ENCODE measurements at places on chromosomes 7 and 10.

- no peak for DNase-seq
These were observed 12.8 kb upstream of the GNAT3 start for GRCh38 chr7:80524693-80525092.

DNA sequence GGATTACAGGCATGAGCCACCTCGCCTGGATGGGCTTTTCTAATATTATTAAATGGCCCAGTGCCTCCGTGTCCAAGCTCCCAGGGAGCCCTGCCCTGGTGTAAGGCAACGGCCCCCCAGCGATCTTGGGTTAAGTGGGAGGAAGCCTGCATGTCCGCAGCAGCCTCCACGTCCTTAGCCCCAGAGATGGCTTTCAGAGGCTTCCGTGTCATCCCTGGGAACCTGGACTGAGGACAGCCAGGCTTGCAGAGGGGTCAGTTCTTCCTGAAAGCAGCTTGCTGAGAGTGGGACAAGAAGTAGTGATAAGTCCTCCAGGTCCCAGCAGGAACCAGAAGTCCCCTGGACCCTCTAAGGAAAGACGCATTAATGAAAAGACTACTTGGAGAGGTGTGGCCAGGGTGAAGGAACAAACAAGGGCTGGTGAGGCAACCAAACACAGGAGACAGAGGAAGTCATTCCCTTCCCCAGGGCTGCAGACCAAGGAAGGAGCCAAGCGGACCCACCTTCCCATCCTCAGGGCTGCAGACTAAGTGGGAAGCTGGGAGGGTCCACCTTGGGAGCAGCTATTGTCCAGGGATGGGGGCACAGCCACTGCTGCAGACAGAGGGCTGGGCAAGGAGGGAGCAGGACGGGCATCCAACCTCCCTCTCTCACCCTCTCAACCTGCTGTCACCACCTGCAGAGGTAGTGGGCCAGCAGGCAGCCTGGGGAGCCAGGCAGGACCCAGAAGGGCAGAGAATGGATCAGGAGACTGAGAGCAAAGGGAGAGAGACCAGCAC lies 13.0 kb upstream of the INSIG1 start:
- no peak for DNase-seq

GRCh38 chr7:105024734-105025133 lies 10.7 kb downstream of the KMT2E start:
- no peak for DNase-seq

GRCh38 chr10:46091828-46092523 lies 45.9 kb upstream of the MSMB start:
- DNase-seq, result no peak

GRCh38 chr7:15330943-15331342 lies 230.9 kb downstream of the AGMO start:
- DNase-seq, result no peak

GRCh38 chr10:14253711-14254110 lies 77.0 kb downstream of the FRMD4A start:
- no peak for DNase-seq

DNA sequence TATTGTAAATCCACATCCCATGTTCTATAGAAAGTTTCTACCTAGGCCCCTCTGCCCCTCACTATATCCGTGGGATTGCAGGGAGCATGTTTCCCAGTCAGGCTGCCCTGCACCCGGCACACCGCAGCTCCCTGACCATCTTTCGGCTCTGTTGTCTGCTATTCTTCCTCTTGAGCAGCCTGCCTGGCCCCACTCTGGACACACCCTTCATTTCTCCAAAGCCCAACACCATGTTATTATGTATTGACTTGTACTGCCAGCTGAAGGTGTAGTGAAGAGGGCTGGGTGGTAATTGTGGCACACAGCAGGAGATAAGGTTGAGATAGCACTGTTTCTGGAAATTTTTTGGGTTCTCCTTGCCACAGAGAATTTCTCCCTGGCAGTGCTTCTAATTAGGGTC lies 9.8 kb downstream of the LRMDA start:
- DNase-seq, result no peak

- no peak for DNase-seq
These were observed 33.2 kb downstream of the WBP1L start for GRCh38 chr10:102776779-102777456.

- DNase-seq, result no peak
These were observed 17.7 kb downstream of the LRRC20 start for GRCh38 chr10:70364772-70365091.

GRCh38 chr10:113993489-113993991 lies 50.1 kb upstream of the ADRB1 start:
- DNase-seq, result no peak

DNA sequence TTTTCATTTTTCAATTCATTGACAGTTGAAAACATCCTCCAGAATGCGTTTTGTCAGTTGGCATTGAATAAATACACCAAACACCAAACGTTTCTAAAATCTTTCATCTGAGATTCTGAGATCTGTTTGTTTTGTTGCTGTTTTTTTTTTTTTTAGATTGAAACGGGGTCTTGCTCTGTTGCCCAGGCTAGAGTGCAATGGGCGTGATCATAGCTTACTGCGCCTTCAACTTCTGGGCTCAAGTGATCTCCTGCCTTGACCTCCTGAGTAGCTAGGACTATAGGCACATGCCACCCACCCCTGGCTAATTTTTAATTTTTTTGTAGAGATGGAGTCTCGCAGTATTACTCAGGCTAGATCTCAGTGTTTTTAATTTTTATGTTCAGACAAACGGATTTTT lies 30.7 kb downstream of the ZRANB1 start:
- no peak for DNase-seq

GRCh38 chr7:64638822-64639221 lies 27.1 kb upstream of the ZNF107 start:
- DNase-seq, result no peak

GRCh38 chr10:75014516-75015230 lies 96.8 kb upstream of the SAMD8 start:
- DNase-seq, result no peak

DNA sequence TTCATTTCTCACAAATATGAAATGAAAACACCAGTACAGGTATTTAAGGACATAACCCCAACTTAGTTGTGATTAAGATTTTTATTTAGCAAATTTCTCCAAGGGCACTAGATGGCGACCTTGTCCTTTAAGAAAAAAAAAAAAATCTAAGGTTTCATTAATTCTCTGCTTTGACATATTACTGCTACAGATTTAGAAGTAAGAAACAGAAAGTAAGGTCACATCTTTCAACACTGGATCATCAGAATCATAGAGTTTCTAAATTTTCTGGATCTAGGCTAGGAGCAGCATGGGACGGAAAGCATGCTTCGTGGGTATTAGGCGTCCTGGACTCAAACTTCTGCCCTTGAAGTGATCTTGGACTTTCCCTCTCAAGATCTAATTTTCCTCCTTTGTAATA lies 85.5 kb upstream of the PRKG1 start:
- DNase-seq, result peak; percentile 27

- DNase-seq, result peak; percentile 42
These were observed 165.9 kb upstream of the PLXNA4 start for GRCh38 chr7:132742189-132742612.

DNA sequence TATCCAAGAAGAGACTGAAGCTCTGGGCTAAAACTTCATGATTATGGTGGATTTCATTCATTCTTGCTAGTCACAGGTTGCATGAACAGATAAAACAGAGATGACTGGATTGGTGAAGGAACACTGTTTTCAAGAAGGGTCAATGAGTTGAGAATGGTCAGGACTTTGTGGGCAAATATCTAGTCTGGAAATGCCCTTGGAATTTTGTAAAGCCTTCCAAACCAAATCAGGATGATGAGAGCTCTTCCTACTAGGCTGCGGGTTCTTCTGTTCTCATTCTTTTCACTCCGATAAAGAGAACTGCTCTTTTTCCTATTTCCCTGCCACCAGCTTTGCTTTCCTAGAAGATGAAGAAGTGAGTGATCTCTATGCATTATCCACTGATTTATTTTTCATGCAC lies 171.4 kb downstream of the ARID5B start:
- DNase-seq, result no peak

DNA sequence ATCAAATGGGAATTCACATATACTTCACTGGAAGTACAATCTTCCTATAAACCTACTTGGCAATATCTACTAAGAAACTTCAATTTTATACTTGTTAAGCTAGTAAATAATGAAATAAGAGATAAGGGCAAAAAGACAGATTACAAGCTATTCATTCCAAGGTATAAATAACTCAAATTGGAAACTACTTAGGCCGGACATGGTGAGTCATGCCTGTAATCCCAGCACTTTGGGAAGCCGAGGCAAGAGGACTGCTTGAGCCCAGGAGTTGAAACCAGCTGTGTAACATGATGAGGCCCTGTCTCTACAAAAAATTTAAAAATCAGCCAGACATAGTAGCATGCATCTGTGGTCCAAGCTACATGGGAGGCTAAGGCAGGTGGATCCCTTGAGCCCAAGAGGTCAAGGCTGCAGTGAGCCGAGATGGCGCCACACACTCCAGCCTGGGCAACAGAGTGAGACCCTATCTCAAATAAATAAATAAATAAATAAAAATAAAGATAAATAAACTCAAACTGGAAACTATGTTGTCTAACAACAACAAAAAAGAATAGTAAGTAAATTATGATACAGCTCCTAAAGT lies 37.6 kb downstream of the ARHGAP21 start:
- DNase-seq, result peak; percentile 16

DNA sequence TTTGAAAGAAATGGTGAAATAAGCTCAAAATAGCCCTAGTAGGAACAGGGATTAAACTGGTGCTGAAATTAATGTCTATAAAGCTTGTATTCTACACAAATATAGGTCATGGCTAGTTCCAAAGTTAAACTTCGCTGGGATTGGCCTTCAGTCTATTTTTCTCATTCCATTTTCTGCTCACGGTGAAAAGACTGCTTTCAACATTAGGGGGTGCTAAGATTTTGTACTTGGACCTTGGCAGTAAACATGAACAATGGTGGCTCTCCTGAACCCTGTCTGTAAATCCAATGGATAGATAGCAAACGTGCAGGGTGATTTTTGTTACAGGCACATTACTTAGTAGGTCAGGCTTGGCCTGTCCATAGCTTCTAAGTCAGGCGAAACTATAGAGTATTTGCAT lies 36.0 kb upstream of the RSU1 start:
- no peak for DNase-seq

DNA sequence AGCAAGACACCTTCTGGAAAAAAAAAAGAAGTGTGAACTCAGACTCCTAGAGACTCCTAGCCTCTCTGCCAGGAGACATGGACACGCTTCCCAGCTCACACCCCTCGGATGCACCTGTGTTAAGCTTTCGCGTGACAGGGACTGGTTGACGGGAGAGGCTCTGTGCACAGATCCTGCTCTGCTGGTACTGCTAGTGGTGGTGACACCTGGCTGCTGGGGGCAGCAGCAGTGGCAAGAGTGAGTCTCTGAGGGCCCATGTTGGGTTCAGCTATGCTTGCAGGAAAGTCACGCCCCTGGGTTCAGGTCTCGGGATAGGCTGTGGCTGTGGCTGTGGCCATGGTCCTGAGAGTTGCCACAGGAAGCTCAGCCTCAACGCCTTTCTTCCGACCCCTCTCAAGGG lies 81.1 kb downstream of the XRCC2 start:
- no peak for DNase-seq

DNA sequence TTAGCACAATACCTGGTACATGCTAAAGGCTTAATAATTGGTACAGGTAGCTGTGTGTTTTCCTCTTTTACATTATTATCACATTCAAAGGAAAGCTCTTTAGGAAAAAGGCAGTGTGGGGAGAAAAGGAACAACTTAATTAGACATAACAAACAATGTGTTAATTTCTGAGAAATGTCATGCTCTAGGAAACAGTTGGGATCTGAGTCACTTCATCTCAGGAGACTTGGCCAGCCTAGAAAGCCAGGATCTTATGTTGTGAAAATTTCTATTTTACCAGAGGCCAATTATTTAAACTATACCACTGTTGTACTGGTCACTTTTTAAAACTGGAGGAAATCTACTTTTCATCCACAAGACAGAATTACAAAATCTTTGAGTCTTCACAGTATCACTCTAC lies 39.6 kb downstream of the ARMH3 start:
- no peak for DNase-seq

GRCh38 chr10:78902815-78903214 lies 166.0 kb upstream of the ZMIZ1 start:
- no peak for DNase-seq

DNA sequence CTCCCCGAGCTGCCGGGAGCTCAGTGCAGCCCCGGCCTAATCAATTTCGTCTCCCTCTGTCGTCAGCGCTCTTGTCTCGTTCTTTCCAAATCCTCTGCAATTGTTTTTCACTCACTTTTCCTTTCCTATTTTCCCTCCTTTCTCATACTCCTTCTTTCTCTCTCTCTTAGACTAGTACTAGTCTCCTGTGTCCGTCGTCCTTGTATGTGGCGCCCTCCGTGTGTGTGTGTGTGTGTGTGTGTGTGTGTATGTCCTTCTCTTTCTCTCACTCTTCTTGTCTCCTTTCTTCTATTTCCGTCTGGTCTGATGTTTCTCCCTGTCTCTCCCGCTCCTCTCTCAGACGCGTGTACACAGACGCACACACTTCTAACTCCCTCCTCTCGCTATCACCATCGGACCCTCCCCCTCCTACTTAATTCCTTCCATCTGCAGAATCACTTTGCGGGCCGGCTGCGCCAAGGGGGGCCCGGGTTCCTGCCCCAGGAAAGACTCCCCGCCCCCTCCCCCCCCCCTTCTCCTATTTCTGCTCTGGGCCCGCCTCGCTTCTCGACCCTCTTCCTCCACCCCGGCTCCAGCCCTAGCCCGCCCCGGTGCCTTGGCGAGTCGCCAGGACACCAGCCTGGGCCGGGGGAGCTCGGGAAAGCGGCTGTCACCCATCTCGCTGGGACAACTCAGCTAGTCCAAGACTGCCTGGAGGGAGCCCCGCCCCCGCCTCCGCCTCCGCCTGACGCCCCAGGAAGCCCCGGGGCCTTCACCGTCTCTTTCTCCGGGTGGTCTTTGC lies 743 bp upstream of the ZCCHC24 start:
- no peak for DNase-seq

DNA sequence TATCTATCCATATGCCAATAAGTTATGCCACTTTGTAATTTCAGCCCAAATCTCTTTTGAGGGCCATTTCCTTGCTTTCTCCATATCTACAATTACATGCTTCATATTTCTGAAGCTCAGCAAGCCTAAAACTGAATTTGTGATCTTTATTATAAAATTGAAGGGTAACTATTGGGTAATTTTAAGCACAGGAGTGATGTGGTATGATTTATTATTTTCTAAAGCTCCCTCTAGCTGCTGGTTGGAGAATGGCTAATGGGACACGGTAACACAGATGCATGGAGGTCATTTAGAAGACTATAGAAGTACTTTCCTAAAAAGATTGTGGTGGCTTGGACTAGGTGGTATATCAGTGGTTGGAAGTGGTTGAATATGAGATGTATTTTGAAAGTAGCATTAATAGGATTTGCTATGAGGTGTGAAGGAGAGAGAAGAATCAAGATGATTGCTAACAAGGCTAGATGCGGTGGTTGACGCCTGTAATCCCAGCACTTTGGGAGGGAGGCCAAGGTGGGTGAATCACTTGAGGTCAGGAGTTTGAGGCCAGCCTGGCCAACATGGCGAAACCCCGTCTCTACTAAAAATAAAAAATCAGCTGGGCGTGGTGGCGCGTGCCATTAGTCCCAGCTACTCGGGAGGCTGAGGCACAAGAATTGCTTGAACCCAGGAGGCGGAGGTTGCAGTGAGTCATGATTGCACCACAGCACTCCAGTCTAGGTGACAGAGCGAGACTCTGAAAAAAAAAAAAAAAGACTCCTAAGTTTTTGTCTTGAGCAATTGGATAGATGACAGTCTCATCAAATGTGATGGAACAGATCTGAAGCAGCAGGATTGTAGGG lies 13.9 kb downstream of the KLHDC10 start:
- DNase-seq, result no peak

- DNase-seq, result no peak
These were observed 35.3 kb downstream of the STK32C start for GRCh38 chr10:132272231-132272971.

GRCh38 chr7:66769833-66770512 lies 29.4 kb downstream of the RABGEF1 start:
- DNase-seq, result no peak

- no peak for DNase-seq
These were observed 12.2 kb upstream of the KLRG2 start for GRCh38 chr7:139495580-139496125.

All from glomerular endothelial cell (primary cell).